ENCODE measurements at places on chromosomes 2 and 18.

DNA sequence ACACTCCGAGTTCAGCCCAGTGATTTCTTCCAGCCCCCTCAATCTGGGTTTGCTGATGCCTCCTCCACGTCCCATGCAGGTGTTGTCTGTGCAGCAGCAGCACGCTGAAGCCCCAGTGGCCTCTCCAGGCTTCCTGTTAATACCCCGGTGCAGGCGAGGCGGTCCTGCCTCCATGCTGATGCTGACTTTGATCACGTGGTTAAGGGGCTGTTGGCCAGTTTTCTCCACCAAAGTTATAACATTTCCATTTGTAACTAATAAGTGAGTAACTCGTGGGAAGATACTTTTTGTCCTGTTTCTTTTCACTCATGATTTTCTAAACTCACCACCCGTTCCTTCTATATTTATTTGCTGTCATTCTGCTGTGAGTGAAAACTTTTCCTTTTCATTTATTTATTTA is 42.5 kb upstream of the TMEM18 start:
- no peak for DNase-seq

- no peak for DNase-seq
Measured at GRCh38 chr2:121147766-121148165, 137.2 kb downstream of the TFCP2L1 start.

DNA sequence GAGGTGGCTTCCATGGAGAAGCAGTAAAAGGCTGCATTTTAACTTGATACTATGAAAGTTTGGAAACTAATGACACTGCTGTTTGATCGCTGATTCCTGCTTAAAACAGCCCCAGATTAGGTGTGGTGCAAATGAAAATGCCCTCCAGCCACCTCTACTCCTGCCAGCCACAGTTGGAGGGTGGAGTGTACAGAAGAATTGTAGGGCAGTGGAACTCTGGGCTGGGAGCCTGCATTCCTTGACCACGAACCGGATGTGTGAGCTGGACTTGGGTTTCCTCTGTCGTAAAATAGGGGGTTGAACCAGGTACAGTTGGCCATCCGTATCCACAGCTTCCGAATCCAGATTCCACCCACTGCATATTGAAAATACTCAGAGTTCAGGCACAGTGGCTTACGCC is 84.6 kb upstream of the RFX8 start:
- no peak for DNase-seq

GRCh38 chr2:120430501-120430830 is 84.5 kb downstream of the INHBB start:
- DNase-seq, result no peak

DNA sequence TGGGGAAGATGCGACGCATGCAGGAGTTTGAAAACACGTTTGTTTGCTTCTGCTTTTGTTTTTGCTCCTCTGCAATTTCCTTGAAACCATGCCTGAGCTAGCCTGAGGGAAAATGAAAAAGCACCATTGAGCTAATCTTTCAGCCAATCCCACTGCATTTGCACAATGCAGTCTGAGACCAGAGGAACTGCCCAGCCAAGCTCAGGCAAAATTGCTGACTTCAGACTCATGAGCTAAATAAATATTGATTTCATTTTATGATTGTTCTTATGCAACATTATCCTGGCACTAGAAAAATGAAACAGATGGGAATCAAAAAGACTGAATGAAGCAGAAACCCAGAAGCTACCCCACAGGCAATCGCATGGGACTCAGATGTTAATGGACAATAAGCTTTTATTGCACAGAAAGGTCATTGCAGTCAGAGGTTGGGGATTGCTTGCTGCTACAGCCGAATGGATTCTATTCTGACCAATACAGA is 37.0 kb downstream of the TPRKB start:
- no peak for DNase-seq

- DNase-seq, result no peak
Measured at GRCh38 chr18:28183418-28184078, 6.6 kb upstream of the CDH2 start.

DNA sequence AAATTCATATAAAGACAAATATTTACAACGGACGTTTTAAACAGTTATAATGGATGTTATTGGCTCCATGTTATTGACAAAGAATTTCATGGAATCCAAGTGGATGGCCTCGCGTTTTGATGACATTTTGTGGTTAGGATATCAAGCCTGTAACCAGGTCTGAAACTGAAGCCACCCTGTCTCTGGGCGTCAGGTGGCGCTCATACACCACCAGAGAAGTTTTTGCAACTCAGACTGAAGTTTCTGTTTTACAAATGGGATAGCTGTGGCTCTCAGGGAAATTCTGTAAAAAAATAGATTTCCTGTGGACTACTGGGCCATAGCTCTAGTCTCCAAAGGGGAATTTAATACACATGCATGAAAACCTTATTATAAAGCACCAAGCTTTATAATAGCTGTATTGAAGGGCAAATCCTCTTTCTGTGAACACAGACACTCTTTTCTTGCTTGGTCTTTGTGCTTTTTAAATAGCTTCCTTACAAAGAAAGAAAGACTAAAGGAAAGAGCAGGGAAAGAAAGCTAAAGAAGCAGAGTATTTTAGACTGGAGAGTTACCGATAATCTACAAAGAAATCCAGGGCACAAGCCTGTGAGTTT is 86.7 kb downstream of the C18orf54 start:
- no peak for DNase-seq

Measured in activated gamma-delta T cell treated with Interleukin-2 at 50 U/mL for 16 hours (primary cell).